A549 treated with CpdA at 1 μM for 4 hours (cell line): ENCODE measurements at places on chromosomes 6 and 20. TPM values are rescaled to one million over a fixed set of nuclear protein-coding genes. Genes with fewer than 3 reads are reported as not detected.

Gene GHRH
- total RNA-seq = not detected in 5 replicates

Gene MYH7B
- 0.02 to 0.20 TPM (median 0.06 TPM) in 4 of 5 replicates, not detected in the other for total RNA-seq

Gene TUBB
- total RNA-seq = 755 to 974 TPM (median 943 TPM) in 5 replicates

Gene CFAP61
- total RNA-seq = 0.40 to 0.99 TPM (median 0.45 TPM) in 4 of 5 replicates, not detected in the other

Gene SSTR4
- total RNA-seq = not detected in 5 replicates
